Neural progenitor cell (in vitro differentiated cells): ENCODE measurements at places on chromosomes 12 and 14.
A peak's percentile ranks its signal among the peaks of the same experiment; 100 is the strongest.

GRCh38 chr12:109056891-109057290, 4.5 kb downstream of the USP30 start:
- DNase-seq, result no peak

- no peak for DNase-seq
Measured at GRCh38 chr12:87809916-87810315, 219.3 kb downstream of the C12orf50 start.

DNA sequence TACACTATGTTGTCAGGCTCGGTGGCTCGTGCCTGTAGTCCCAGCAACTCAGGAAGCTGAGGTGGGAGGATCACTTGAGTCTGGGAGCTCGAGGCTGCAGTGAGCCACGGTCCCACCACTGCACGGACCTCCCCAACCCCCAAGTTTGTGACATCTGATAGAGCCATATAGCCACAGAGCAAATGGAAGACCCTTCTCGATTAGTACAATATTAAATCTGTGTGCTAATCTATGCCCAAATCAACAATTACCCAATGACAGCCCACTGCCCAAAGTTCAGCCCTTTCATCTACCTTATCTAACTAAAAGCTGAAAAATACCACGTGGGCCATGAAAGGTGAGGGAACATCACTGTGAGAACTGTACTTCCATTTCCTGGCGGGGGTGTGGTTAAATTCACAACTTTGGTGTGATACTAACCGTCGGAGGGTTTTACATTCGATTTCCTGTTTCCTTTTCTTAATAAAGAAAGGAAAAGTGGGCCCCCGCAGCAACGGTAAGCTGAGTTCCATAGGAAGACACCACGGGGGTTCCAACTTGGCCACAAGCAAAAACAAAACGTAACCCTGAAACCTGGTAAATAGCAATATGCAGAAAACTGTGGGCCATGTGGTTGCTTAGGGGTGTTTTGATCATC, 31.2 kb upstream of the FOS start:
- DNase-seq, result no peak

DNA sequence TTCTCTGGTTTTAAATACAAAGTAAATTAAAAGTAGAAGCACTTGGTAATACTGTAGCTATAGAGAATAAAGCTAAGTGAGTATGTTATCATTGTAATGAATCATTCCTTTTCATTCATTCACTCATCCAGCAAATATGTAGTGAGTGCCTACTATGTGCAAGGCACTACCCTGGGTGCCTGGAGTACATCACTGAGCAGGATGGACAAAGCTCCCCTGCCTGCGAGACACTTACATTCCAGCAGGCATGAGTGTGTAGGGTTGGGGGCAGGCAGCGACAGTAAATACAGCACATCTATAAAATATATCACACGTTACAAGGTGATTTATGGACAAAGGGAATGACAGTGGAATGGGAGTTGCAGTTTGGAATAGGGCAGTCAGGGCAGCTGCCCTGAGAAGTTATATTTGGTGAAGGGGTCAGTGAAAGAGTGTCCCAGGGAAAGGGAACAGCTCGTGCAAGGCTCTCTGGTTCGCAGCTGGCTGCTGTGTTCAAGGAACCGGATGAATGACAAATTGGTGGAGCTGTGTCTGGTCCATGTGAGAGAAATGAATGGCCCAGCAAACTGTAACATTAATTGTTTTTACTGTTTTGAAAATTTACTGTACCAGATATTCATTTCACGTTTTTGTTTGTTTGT, 159.6 kb downstream of the CRADD start:
- DNase-seq, result no peak

DNA sequence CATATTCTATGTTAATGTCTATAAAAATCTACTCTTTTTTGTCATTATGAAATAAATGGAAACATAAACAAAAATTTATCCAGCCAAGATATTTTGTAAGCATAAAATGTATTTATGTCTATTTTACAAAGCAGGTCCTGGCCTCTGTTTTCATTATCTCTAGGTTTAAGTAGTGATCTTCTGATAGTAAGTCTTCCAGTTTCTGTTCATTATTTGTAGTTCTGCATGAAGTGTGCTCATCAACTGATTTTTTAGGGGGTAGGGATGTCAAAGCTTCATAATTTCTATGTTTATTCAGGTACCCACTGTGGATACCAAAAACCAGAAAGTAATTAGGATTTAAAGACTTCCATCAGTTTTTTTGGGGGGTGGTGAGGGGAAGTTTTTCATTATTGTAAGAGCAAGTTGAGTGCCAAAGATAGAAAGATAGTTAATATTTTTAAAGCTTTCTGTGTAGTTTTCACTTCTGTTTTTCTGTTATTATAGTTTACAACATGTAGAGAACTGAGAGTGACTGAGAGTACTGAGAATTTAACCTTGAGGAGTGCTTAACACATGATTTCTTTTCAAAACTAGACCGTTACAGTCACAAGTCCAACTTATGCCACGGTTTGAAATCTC, 30.6 kb upstream of the LMO3 start:
- DNase-seq, result no peak

DNA sequence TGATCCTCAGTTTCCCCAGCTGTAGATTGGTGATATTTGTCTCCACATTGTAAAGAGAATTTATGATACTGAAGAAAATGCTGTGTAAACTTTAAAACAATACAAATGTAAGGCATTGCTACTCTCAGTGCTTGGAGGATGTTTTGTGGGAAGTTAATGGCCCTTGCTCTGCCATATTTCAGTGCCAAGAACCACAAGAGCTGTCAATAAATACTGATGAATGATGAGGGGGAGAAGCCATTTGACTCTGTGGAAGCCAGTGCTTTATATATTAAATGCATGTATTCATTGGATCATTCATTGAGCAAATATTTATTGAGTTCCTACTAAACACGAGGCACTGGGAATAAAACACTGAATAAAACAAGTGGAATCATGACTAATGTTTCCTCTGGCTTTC, 30.8 kb downstream of the CACNA1C start:
- DNase-seq, result no peak

- no peak for DNase-seq
Measured at GRCh38 chr12:43126652-43127375, 425.2 kb downstream of the ADAMTS20 start.

DNA sequence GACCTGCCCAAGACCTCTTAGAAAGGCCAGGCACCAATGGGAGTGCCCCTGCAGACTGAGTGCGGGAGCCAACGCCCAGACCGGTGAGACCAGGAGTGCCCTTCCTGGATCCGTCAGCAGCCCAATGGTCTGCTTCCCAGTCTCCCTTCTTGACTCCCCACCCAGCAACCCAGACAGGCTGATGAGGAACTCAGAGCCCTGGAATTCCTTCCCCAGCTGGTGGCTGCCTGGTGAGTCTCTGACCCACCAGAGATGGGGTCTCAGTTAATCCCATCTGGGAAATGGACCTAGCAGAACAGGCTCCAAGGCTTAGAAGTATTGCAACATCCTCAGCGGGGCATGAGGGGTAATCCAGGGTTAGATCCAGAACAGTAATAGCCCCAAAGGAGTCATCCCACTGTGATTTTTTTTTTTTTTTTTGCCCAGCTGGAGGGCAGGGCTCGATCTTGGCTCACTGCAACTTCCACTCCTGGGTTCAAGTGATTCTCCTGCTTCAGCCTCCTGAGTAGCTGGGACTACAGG, 1.5 kb upstream of the RASAL1 start:
- DNase-seq, result no peak

DNA sequence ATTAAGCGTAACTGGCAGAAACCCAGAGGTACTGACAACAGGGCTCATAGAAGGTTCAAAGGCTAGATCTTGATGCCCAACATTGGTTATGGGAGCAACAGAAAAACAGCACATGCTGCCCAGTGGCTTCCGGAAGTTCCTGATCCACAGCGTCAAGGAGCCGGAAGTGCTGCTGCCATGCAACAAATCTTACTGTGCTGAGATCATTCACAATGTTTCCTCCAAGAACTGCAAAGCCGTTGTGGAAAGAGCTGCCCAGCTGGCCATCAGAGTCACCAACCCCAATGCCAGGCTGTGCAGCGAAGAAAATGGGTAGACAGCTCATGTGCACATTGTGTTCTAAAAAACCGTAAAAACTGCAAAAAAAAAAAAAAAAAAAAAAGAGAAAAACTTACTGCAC, 192.3 kb downstream of the MON2 start:
- DNase-seq, result no peak

- DNase-seq, result no peak
Measured at GRCh38 chr14:33945210-33946088, 5.4 kb downstream of the EGLN3 start.

GRCh38 chr12:3135522-3136461, 58.6 kb downstream of the TSPAN9 start:
- peak; percentile 84 for DNase-seq

GRCh38 chr12:60349232-60349978, 753.6 kb downstream of the SLC16A7 start:
- DNase-seq, result no peak

- no peak for DNase-seq
Measured at GRCh38 chr12:32030151-32030550, 70.9 kb downstream of the RESF1 start.
